Jurkat, Clone E6-1 (cell line): ENCODE measurements at places on chromosomes 2 and 18.

DNA sequence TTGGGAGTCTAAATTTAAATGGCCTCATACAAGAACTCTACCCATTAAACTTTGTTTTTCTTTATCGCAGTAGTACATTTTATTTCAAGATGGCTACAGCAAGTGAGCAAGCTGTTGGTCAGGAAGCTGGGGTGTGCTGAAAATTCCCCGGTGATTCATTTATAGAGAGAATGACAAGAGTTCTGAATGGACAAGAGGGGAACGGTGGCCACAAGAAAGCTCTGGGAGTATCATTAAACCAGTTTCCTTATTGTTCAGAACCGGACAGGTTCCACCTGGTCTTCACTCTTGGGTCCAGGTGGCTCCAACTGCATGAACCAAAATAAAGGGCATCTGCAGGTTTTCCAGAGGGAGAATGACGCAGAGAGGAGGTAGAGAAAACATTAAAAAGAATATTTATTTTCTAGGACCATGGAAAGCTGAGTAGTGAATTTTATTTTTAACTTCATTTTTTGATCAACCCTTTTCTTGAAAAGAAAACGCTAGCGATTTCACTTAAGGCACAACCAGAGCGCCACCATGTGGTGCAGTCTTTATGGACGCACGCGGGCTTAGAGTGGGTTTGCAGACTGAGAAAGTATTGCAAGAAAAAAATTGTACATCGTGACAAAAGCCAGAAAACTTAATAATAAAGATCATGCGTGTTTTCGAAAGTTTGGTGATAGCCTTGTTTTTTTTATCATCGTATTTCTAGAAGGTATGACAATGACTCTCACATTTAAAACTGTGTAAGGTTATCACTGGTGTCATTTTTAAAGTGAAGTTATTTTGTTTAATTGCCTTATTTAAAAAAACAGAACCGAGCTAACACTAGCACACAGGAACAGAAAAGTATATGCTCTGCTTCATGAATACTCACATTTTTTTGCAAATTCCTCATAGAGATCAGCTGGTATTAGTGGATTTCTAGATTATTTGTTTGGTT lies 97.9 kb upstream of the NOL4 start:
- peak; percentile 51 for DNase-seq

DNA sequence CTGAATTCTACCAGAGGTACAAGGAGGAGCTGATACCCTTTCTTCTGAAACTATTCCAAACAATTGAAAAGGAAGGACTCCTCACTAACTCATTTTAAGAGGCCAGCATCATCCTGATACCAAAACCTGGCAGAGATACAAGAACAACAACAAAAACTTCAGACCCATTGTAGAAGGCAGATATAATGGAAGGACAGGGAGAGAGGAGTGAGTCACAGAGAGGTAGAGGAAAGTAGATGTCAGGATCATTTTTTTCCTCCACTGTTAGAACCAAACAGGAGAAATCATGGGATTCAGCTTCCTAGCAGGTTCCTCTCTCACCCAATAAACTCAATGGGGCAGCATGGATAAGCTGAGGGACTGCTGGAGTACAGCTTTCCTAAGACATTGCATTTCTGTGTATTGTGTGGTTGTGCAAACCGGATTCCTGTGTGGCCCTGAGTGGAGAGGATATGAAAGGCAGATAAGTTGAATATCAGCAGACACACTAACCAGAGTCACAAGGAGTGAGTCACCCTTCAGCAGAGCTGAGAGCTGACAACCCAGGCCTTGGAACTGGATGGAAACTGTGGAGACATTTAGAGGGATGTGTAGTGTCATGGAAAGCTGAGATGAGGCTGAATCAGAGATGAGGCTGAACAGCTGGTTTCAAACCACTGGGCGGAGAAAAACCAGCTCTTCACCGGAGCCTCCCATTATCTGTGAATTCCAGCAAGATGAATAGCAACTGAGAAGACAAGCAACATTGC lies 60.9 kb upstream of the MMADHC start:
- no peak for DNase-seq

DNA sequence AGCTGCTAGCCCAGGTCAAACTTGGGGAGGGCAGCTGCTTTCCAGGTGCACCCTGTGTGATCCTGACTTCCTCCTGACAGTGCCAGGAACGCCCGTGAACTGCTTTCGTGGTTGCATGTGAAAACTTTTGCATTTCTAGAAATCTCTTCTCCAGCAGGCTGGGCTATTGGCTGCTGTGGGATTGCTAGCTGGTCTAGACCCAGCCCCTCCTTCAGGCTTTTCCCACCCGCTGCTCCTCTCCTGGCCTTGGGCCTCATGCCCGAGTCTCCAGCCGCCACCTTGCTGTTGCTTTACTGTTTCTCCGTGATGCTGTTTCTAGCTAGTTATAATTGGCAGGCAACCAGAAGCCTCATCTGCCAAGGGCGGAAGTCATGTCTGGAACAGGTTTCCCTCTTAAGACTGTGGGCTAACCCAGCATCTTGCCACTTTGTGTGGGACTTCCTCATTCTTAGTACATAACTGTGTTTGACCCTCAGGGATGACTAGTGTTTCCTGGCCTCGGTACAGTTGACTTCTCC lies 27.0 kb upstream of the MGAT4A start:
- DNase-seq, result peak; percentile 91

GRCh38 chr2:106358081-106358480 lies 110.1 kb downstream of the RGPD3 start:
- DNase-seq, result peak; percentile 53

GRCh38 chr18:74732380-74732779 lies 134.7 kb downstream of the ZNF407 start:
- no peak for DNase-seq
